ENCODE measurements at places on chromosomes 3 and 15.

DNA sequence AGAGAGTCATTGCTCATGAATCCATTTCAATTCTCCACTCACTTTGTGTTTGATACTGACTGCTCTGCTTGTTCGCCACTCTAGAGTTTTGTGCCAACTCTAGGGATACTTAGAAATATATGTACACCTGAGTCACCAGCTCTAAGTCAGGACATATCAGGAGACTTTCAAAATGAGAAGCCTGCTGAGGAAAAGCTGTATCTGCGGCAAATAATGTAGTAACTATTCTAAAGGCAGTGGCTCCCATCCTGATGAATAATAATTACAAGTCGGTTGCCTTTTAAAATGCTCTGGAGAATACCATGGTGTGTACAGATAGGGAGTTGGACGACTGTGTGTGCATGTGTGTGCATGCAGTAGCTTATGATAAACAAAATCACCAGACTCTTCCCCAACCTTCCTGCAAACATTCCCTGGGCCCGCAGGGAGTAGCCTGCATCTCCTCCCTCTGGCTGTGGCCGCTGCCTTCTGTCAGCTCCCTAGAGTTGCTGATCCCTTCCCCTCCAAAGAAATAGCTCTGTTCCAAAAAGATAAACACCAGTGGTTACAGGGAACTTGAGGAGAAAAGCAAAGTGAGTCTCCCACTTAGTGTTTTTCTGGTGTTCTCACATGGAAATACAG is 346.3 kb upstream of the UMPS start:
- DNase-seq, result no peak

DNA sequence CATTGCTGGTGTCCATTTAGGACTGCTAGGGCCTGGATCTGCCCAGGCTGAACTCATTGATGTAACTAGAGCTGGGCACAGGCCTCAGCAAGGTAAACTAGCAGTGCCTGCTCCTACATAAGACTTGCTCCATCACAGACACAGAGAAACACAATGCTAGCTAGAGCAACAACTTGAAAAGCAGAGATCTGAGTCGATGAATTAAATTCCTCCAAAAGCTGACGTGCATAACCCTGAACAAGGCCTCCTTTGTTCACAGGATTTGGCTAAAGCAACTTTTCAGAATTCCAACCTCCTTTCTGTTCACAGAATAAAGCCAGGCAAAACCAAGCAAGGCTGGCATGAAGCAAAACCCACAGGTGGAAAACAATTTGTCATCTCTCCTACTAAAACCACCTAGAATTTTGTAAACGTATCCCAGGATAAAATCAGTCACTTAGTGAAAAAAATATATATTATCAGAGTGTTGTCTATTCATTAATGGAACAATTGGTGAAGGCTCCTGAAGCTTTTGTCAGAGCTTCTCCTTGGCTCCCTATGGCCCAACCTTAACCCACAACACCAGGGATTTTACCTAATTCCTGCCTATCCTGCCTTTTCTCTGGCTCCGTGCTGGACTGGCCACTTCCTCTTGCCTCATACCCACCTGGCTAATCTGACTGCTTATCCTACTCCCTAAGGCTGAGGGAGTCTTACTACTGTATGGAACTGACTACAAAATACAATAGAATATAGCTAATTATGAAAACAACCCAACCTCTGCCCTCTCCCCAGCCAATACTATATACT is 39.9 kb downstream of the PLCH1 start:
- DNase-seq, result no peak

GRCh38 chr15:73781038-73781925 is 28.1 kb upstream of the INSYN1 start:
- no peak for DNase-seq

GRCh38 chr15:70091726-70092463 is 5.8 kb downstream of the TLE3 start:
- DNase-seq, result peak; percentile 61

DNA sequence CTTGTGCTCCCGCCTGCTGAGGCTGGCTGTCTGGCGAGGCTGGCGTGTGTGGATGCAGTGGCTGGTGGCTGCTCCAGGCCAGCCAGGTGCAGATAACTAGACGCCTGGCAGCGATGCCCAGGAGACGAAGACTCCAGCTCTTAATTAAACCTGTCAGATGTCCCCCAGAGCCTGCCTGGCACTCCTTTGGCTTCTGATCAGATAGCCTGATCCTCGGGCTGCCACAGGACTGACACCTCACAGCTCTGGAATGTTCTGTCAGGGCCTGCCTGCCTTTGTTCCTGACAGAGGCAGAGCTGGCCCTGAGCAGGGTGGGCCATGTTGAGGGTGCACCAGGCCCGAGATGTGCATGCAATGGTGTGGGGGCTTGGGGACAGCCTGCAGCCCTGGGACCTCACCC is 36.5 kb downstream of the PLXNA1 start:
- no peak for DNase-seq

- no peak for DNase-seq
Measured at GRCh38 chr3:52730681-52731080, 24.8 kb downstream of the SPCS1 start.

DNA sequence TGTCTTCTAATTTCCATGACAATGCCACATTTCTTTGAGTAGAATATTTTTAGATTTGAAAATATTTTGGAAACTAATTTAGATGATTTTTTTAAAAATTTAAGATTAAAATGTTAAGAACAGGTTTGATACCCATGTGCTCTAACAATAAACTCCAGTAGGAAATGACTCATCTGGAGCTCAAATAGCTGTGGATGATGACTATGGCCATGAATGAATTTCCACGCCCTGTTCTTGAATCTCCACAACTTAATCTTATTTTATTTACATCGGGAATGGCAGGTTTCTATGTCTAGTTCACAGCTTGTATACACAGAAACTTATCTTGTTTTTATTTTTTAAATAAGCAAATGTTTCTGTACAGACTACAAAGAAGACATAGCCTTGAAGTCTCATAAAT is 726.8 kb downstream of the NAALADL2 start:
- no peak for DNase-seq

DNA sequence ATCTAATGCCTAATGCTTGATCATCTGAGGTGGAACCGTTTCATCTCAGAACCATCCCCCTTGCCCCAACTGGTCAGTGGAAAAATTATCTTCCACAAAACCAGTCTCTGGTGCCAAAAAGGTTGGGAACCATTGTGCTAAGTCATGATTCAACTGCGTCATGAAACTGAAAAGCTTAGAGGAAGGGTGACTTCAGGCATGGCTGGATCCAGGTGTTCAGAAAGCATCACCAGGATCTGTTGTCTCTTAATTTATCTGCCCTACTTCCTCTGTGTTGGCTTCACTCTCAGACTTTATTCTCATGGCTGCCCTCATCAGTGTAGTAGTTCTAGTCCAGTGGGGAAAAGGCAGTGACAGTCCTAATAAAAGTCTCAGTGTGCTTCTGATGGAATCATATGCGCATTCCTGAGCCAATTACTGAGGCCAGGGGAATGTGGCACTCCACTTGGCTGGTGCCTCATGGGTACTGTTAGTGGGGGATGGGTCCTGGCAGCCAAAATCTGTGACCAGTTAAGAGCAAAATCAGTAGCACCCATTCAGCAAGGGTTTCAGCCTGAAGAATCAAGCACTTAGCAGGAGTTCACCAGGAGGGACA is 110.3 kb downstream of the WNT5A start:
- DNase-seq, result no peak

GRCh38 chr15:82848241-82848993 is 39.0 kb downstream of the WHAMM start:
- DNase-seq, result no peak

DNA sequence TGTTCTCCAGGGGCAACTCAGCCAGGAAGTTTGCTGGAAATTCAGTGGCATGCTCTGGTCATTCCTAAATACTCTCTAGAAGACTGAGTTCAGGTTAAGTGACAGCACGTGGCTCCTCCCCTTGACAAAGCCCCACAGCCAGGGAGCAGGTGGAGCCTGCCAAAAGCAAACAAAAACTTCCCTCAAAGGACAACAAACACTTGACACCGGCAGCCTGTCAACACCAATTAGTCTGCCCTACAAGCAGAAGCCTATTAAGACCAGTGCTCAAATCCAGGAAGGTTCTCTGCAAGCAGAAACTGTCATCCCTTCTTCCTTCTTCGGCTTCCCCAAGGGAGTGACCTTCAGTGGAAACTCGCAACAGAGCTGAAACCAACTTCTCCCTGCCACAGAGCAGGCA is 5.0 kb downstream of the MEX3B start:
- DNase-seq, result peak; percentile 98

DNA sequence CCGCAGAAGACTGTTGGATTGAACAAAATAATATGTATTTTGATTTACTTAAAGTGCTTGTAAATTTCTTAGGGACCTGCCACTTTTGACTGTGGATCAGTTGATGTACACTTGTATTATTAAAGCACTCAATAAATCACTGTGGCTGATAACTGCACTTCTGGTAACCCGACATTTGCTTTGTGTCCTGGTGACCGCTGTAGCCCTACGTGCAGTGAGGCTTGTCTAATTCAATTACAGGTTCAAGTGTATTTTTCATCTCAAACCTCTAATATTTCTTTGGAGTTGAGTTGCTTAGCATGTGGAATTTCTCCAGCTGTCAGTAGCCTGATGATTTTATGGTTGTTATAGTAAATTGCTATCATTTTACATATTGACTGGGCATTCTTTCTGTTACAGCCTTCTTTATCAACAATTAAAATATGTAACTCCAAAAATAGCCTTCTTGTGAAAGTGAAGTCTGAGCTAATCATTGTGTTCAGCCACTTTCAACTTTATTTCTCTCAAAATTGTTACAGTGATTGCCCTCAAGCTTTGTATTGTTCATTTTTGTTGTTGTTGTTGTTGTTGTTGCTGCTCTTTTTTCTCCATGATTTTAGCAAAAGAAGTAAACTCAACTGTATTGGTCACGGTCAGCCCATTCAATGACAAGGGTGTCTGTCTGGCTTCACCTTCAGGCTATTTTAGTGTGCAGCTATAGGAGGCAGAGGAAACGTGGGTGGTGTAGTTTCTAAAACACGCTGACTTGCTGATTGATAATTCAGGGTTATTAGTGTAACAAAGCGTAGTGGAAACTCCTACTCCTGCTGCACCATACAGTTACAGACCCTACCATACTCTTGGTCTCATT is 215.1 kb upstream of the UBE2E1 start:
- DNase-seq, result no peak

- DNase-seq, result no peak
Measured at GRCh38 chr15:50973605-50974004, 65.1 kb downstream of the AP4E1 start.

DNA sequence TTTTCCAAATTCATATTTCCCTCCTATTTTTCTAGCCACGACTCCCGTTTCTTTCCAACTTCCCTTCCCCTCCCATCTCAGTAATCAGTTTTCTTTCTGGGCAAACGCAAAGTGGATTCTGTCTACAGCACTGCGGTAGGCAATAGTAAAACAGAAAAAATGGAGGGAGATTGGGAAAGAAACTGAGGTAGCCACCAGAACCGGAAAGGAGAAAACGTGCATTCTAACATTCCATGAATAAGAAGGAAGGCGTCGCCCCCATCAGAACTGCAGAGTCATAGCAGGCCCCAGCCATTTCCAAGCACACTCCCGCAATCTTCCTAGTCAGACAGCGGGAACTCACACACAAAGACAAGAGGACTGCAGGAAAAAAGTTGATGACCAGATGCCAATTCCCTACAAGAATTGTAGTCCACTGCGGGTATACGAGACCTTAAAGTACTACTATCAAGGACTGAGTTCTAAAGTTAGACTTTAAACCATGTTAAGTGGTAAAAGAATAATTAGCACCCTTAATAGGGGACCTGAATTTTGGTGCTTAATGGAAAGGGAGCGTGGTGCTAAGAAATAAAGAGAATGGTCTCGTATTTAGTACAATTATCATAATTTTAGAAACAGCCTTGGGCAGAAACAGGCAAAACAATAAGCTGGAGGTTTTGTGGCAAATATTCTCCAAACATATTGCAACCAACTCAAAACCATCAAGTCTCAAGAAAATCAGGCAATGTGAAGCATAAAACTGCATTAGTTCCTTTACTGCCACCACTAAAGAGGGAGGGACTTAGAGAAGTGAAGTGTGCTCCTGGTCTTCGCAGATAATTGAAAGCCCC is 1.4 kb downstream of the PFN2 start:
- DNase-seq, result peak; percentile 70

GRCh38 chr3:97957617-97958311 is 14.5 kb downstream of the RIOX2 start:
- DNase-seq, result no peak

DNA sequence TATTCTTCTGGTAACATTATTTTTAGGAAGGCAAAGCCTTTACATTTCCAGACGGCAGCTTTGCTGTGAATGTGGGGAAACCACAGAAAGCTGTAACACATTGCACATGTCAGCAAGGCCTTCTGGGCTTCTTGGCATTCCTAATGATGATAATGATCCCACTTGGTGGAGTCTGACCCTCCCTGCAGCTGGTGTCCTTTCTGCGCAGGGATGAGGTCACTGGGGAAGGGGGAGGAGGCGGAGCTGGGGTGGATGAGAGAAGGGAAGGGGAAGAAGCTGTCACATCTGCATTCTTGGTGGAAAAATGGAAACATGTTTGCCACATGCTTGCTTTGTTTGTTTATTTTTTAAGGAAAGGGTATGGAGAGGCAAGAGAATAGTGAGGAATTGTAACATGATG is 68.6 kb downstream of the FILIP1L start:
- DNase-seq, result no peak

DNA sequence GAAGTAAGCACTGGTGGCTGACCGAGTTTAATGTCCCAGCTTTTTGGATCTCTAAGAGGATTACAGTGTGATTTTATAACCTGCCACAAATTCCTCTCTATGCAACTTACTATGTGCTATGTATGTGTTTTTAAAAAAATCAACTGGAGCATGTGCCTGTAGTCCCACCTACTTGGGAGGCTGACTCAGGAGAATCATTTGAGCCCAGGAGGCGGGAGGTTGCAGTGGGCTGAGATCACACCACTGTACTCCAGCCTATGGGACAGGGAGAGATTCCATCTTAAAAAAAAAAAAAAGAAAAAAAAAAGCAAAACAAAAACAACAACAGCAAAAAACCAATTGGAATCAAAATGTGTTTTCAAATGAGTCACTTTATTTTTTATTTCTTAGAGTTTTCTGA is 29.6 kb downstream of the DUT start:
- DNase-seq, result no peak

DNA sequence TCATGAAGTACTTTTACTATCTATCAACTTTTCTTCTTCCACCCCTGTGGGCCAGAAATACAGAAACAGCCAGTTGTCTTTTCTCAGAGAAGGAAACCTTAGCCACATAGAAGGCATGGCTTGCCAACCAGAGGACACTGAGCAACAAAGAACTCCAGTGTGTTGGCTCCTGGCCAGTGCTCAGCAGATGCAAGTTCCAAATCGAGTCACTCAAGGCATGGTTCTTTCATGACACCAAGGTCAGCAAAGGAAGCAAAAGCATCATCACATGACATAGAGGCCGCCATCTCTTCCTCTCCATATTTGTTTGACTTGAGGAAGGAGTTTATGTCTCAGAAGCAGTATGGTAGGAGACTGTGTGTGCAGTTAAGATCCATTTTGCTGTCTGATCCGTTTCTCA is 92.2 kb downstream of the MYLK start:
- no peak for DNase-seq
